ENCODE measurements at places on chromosomes 5 and 9. TPM values are rescaled to one million over a fixed set of nuclear protein-coding genes. Genes with fewer than 3 reads are reported as not detected.

DNA sequence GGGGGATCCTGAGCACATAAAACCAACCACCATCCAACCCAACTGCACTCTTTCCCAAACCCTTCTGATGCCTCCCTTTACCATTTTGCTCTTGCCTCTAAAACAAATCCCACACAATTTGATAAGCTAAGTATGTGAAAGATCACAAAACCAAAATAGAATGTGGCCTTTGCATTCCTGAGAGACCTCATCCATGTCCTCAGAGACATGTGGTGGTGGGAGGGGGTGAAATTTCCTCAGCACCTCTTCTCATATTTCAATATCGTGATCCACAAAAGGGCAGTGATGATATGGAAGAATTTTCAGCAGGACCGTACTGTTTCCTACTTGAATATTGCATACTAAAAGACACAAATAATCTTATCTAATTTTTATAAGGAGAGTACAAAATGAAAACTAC, 423.3 kb downstream of the TLE1 start:
- peak; percentile 40 for DNase-seq

DNA sequence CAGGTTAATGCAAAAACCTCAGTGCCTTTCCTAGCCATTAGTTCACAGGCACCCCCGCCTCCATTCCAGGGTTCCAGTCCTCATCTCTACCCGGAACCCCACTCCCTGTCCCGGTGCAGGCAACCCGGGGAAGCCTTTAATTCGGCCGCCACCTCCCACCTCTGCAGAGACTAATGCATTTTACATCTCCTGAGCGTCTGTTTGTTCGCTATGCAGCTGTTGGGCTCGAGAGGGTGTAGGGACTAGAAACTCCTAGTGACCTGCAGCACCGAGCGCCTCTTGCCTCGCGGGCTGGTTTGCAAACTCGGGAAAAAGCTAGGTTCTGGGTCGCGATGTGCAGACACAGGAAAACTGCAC, 3.6 kb downstream of the GDNF start:
- no peak for DNase-seq

The CDK7 gene
- 75.5 TPM for total RNA-seq

DNA sequence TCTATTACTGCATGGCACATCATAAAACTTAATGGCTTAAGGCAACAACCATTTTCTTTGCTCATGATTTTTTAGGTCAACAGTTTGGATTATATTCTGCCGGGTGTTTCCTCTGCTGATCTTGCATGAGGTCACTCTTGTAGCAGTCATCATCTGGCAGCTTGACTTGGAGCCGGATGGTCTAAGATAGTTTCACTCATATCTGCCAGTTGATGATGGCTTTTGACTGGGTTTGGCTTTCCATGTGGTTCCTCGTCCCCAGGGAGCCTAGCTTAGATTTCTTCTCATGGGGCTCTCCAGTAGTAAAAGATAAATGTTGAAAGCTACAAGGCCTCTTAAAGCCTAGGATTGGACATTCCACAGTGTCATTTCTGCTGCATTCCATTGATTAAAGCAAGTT, 27.4 kb downstream of the LNPEP start:
- no peak for DNase-seq

The CNTNAP3B gene
- 11.7 TPM for total RNA-seq

DNA sequence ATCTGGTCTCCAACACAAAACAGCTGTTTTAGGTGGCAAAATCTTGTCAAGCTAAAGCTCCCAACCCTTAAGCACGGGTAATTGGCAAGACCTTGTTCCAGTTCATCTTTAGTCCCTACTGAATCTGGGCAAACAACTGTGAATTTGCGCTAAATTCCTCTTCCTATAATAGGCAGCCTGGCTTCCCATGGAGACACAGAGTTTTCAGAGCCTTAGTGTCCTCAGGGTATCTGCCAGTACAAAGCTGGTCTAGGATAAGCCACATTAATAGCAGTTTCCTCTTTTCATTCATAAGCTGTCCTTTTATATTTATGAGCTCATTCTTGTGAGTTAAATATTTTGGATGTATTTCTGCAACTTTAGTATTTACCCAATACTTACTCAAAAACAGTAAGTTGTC, 59.5 kb downstream of the FGF10 start:
- DNase-seq: no peak

GRCh38 chr9:134213881-134214341, 49.5 kb upstream of the RNU6ATAC start:
- no peak for DNase-seq

DNA sequence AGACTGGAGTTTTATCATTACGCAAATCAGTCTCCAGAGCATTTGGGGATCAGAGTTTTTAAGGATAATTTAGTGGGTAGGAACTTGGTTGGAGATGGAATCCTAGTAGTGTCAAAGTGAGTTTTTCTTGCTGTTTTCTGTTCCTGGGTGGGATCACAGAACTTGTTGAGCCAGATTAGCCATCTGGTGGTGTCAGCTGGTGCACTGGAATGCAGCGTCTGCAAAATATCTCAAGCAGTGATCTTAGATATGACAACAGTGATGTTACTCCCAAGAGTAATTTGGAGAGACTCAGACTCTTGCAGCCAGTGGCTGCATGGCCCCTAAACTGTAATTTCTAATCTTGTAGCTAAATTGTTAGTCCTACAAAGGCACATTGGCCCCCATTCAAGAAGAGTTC, 1257.8 kb downstream of the MAT2B start:
- no peak for DNase-seq

- DNase-seq: no peak
These were observed 24.6 kb downstream of the SECISBP2 start for GRCh38 chr9:89342948-89343347.

The IRX2 gene
- total RNA-seq: 6.1 TPM

GRCh38 chr9:18118268-18118667, 355.7 kb upstream of the ADAMTSL1 start:
- DNase-seq: no peak

GRCh38 chr9:136589766-136590763, 44.2 kb upstream of the NOTCH1 start:
- DNase-seq: no peak

DNA sequence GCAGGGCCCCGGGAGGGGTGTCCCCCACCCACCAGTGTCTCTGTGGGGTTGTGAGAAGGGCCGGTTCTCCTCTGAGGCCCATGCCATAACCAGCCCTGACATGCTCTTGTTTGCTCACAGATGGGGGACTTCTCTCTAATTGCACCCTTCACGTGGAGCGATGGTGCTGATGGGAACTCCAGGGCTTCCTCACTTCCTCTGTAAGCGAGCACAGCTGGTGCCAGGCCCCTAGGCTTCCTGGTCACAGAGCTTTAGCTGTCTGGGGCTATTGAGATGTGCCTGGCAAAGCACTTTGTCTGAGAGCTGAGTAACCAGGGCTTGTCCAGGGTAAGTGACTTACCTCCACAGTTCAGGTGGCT, 36.4 kb downstream of the PHF2 start:
- no peak for DNase-seq

DNA sequence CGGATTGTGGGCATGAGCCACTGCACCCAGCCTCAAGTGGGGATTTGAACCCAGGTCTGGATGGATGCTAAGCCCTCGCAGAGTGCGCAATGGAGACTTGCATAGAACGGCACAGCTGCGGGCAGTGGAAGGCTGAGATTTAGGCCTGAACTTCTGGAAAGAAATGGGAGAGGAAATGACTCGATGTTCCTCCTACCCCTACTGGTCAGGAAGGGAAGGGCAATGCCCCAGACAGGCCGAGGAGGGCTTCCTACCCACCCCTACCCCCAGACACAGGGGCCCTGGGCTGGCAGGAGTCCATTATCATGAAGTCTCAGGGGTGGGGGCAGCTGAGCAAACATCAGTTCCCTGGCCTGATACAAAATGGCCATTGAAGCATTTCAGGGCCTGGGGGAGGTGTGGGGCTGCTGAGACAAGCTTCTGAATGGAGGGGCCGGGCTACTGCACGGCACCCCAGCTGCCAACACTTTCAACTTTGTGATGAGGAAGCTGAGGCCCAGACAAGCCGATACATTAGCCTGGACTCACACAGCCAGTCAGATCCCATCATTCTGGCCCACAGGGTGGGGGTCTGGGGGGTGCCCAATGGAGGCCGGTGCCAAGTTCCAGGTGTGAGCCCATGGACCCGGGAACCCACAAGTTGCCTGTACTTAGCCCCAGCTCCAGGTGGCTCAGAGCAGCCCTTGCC, 13.5 kb upstream of the WDR38 start:
- DNase-seq: no peak

DNA sequence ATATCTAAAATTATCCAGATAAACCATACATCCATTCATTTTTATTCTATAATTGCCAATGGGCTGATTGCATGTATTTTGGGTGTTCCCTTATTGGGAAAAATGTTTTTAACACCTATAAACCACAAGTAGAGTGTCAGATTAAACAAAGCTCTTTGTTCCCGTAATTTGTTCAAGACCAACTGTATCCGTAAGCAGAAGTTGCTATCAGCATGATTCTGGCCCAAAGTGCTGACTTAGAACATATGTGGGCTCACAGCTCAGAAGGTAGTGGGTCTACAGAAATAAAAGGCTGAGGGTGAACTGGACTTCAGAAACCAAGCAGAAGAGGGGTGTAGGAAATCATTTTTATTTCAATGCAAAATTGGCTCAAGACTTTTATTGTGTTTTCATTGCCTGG, 23.5 kb upstream of the IL7R start:
- no peak for DNase-seq

The UBAC1 gene
- total RNA-seq: 22.1 TPM

DNA sequence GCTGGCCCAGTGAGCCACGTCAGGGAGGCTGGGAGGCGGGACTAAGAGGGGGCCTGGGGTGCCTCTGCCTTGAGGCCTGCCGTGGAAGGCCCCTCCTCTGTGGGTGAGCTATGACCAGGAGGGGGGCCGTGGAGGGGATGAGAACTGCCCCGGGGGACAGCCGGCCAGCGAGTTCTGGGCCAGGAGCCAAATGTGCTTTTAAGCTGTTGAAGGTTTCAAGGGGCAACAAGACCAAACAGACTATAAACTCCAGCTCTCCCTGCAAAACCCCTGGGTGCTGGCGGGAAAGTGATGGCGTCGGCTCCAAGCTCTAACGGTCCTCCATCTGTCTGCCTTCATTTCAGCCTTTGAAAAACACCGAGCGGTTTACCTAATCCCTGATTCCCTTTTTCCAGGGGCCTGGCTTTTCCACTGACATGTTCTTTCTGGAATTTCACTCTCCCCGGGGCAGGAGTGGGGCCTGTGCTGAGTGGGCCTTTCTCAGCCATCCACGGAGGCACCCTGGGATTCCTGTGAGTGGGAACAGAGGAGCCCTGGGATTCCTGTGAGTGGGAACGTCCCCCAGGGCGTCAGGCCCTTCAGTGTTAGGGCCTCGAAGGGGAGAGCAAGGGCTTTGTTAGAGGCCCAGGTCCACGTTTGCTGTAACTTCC, 65.6 kb downstream of the COL5A1 start:
- no peak for DNase-seq

The TEX48 gene
- total RNA-seq: not detected

The CDH6 gene
- total RNA-seq: 207 TPM

The KCNN2 gene
- not detected for total RNA-seq

The HRH2 gene
- 0.10 TPM for total RNA-seq

- peak; percentile 56 for DNase-seq
These were observed 1.6 kb downstream of the HINT1 start for GRCh38 chr5:131163276-131164119.

The ETF1 gene
- total RNA-seq: 135 TPM

GRCh38 chr9:129838707-129839259, 3.5 kb downstream of the USP20 start:
- peak; percentile 24 for DNase-seq

The TRAF1 gene
- total RNA-seq: 16.0 TPM

- DNase-seq: no peak
These were observed 112.8 kb downstream of the MARCHF11 start for GRCh38 chr5:16066810-16067209.

The PTGS1 gene
- 2.4 TPM for total RNA-seq

DNA sequence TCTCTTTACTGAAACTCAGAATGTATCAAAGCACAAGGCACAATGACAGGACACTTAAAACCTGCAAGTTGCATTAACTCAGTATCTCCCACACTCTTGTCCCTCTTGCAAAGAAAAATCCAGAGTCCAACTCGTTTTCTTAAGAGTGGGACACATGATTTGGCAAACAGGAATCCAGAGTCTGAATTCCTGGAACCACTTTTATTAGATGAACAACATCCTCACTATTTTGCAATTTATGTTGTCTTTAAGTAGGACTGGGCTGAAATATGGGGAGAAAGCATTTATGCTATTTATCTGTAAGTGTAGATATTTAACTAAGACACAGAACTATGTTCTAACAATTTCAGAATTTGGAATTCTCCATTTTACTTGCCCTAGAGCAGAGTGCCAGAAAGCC, 69.1 kb downstream of the ABCA1 start:
- DNase-seq: no peak

DNA sequence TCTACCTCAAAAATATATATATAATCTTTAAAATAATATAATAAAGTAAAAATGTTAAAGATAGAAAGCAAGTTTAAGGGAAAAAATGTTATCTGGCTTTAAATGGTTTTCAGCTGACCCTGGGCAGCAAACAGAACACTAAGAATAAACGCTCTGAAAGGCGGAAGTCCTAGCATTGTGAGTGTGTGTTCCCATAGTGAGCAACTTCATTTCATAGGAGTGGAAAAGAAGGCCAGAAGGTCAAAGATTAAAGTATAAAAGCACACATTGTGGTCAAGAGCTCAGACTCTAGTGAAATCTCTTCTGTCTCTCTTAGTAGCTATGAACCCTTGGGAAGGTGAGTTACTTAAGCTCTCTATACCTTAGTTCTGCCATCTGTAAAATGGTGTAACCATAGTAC, 374.4 kb downstream of the ENC1 start:
- no peak for DNase-seq

DNA sequence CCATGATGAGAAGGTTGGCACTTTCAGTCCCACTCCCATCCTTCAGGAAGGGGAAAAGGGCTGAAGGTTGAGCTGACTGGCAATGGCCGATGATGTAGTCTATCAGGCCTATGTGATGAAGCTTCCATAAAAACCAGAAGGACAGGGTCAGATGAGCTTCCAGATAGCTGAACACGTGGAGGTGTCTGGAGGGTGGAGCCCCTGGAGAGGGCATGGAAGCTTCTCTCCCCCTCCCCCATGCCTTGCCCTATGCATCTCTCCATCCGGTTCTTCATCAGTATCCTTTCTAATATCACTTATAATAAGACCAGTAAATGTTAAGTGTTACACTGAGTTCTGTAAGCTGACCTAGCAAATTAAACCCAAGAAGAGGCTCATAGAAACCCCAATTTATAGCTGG, 32.6 kb upstream of the SMU1 start:
- DNase-seq: no peak

The NEUROG1 gene
- not detected for total RNA-seq

The CA9 gene
- total RNA-seq: 6.9 TPM

The WDR31 gene
- 1.9 TPM for total RNA-seq

The OR1J2 gene
- not detected for total RNA-seq

The FTMT gene
- not detected for total RNA-seq

Measured in renal cortical epithelial cell (primary cell).